ENCODE measurements at places on chromosomes 2 and 18. TPM values are rescaled to one million over a fixed set of nuclear protein-coding genes. Genes with fewer than 3 reads are reported as not detected.

DNA sequence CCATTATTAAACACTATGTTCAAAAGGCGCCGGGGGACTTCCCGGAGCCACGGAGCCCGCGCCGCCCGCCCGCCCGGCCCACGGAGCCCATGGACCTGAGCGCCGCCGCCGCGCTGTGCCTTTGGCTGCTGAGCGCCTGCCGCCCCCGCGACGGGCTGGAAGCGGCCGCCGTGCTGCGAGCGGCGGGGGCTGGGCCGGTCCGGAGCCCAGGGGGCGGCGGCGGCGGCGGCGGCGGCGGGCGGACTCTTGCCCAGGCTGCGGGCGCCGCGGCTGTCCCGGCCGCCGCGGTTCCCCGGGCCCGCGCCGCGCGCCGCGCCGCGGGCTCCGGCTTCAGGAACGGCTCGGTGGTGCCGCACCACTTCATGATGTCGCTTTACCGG is 197 bp downstream of the GDF7 start:
- H3K27me3 ChIP-seq, result peaks cover 32% of the 10 kb centered on the region
- H3K27ac ChIP-seq, result no peak overlapping the region
- H3K4me3 ChIP-seq, result no peak overlapping the region
- DNase-seq, result no peak
- H3K36me3 ChIP-seq, result peaks cover 11% of the 10 kb centered on the region
- H3K4me1 ChIP-seq, result no peaks in the 10 kb centered on the region

- H3K36me3 ChIP-seq, result peaks cover 20% of the 10 kb centered on the region
- H3K27ac ChIP-seq, result no peak overlapping the region
- no peak overlapping the region for H3K4me3 ChIP-seq
These were observed 174.2 kb downstream of the PRPF40A start for GRCh38 chr2:152542995-152543481.

GKN2 gene
- total RNA-seq, result not detected

GRCh38 chr2:233468741-233469110 is 97.9 kb downstream of the USP40 start:
- H3K27me3 ChIP-seq, result no peaks in the 10 kb centered on the region
- DNase-seq, result no peak
- H3K4me3 ChIP-seq, result no peak overlapping the region
- peak overlapping the region; percentile 73 for H3K27ac ChIP-seq
- no peaks in the 10 kb centered on the region for H3K4me1 ChIP-seq
- H3K36me3 ChIP-seq, result peaks cover 30% of the 10 kb centered on the region

- H3K4me1 ChIP-seq, result peaks cover 18% of the 10 kb centered on the region
- DNase-seq, result no peak
- no peaks in the 10 kb centered on the region for H3K27me3 ChIP-seq
- no peaks in the 10 kb centered on the region for H3K36me3 ChIP-seq
These were observed 175.5 kb downstream of the CAMKMT start for GRCh38 chr2:44537264-44537663.

DNA sequence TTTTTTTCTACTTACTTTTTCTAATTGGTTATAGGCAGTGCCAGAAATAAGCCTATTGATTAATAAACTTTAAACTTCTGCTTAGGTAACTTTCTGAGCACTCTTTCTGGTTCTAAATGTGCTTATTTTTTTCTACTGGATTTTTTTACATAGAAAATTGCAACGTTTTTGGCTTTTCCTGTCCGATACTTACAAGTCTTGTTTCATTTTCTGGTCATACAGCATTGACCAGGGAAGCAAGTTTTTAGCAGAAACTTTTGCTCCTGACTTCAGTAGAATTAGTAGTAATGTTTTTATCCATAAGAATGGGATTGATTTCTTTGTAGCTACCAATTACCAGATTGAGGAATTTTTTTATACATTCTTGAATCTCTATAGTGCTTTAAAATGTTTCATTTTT is 36.9 kb downstream of the NCKAP5 start:
- H3K27me3 ChIP-seq, result no peaks in the 10 kb centered on the region
- peaks cover 10% of the 10 kb centered on the region for H3K4me1 ChIP-seq
- no peak overlapping the region for H3K27ac ChIP-seq
- no peak for DNase-seq
- no peaks in the 10 kb centered on the region for H3K36me3 ChIP-seq
- no peak overlapping the region for H3K4me3 ChIP-seq

DAPL1 gene
- not detected for total RNA-seq

C2orf74 gene
- 29.7 TPM for total RNA-seq

KLF7 gene
- 40.1 TPM for total RNA-seq

KIAA1328 gene
- total RNA-seq, result 4.1 TPM

GRCh38 chr2:216498379-216499352 is at the start of gene RPL37A:
Gene RPL37A (plus strand): TSS chr2:216498844. CDS start chr2:216498875, 31 bp downstream.
- DNase-seq, result peak; percentile 97
- peaks cover 28% of the 10 kb centered on the region for H3K4me1 ChIP-seq
- no peaks in the 10 kb centered on the region for H3K27me3 ChIP-seq
- peak within 1 kb of the TSS; percentile 99 for H3K27ac ChIP-seq
- peak within 1 kb of the TSS; percentile 97 for H3K4me3 ChIP-seq

DNA sequence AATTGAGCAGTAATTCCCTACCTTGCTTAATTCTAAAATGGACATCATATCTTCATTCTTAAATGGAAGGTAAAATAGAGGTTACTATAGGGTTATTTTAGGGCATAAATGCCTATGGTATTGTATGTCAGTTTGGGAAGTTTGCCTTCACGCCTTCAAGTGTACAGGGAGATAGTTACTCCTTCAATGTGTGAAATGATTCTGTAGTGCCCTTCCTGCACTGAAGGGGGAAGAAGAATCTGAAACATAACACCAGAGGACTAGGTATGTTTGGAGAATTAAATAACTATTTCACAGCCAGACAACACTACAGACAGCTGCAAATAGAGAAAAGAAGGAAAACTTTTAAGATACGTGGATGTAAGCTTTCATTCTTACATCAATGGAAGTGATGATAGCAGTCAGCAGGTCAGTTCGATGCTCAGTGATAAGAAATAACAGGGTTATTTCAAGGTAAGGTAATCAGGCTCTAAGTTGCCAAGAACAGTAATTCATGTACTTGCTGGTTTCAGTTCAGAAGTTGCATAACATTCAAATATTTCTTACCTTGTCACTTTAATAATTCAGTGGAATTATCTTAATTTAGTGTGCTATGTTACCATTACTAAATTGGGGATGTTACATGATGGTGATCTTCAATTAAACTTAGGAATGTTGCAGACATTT is 4.0 kb downstream of the PKP4 start:
- peak overlapping the region; percentile 50 for H3K4me3 ChIP-seq
- peaks cover 7% of the 10 kb centered on the region for H3K36me3 ChIP-seq
- no peaks in the 10 kb centered on the region for H3K27me3 ChIP-seq
- peak; percentile 42 for DNase-seq

AFF3 gene
- 1.0 TPM for total RNA-seq

DNA sequence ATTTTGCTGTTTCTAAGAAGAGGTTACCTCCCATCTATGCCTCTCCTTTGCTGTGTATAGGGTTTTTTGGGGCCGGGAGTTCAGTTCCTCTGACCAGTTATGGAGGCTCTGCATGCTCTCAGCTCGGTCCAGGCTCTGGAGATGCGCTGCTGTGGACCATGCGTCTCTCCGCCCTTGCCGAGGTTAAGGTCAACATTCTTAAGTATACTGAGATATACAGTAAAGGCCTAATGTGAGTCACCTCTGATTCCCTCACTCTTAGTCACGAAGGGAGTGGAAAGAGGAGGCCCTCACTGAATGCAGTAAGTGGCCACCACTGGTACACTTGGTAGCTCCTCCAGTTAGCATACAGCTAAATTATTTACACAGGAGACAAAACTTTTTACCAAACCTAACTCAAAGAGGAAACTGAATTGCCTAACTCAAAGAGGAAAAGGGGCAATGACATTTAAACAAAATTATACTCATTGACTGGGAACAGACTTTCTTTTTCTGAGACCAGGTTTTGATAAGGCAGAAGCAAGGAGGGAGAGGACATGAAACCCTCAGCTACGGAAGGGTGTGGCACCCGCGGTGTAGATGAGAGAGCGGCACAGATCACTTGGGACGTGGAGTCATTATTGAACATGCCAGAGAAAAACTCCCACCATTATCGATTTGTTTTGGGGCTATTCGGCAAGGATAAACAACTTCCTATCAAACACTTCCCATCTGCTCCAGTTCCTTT is 98.7 kb downstream of the COPS8 start:
- H3K27me3 ChIP-seq, result no peaks in the 10 kb centered on the region
- H3K36me3 ChIP-seq, result no peaks in the 10 kb centered on the region
- H3K4me1 ChIP-seq, result peaks cover 21% of the 10 kb centered on the region

CGREF1 gene
- 10.9 TPM for total RNA-seq

ZSWIM2 gene
- total RNA-seq, result not detected

GRCh38 chr18:77102259-77103040 is 30.1 kb downstream of the MBP start:
- no peaks in the 10 kb centered on the region for H3K27me3 ChIP-seq
- H3K27ac ChIP-seq, result peak overlapping the region; percentile 89
- H3K4me1 ChIP-seq, result peaks cover 20% of the 10 kb centered on the region
- H3K4me3 ChIP-seq, result peak overlapping the region; percentile 60

DNA sequence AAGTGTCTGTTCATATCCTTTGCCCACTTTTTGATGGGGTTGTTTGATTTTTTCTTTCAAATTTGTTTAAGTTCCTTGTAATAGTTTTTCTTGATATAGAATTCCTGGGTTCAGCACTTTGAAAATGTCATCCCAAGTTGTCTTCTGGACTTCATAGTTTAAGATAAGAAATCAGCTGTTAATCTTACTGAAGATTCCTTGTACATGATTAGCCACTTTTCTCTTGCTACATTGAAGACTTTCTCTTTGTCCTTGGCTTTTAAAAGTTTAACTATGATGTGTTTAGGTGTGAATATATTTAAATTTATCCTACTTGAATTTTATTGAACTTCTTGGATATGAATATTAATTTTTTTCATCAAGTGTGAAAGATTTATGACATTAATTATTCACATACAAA is 387.2 kb upstream of the CWC22 start:
- no peak overlapping the region for H3K27ac ChIP-seq
- DNase-seq, result no peak
- no peaks in the 10 kb centered on the region for H3K4me1 ChIP-seq

C1QL2 gene
- not detected for total RNA-seq

DNA sequence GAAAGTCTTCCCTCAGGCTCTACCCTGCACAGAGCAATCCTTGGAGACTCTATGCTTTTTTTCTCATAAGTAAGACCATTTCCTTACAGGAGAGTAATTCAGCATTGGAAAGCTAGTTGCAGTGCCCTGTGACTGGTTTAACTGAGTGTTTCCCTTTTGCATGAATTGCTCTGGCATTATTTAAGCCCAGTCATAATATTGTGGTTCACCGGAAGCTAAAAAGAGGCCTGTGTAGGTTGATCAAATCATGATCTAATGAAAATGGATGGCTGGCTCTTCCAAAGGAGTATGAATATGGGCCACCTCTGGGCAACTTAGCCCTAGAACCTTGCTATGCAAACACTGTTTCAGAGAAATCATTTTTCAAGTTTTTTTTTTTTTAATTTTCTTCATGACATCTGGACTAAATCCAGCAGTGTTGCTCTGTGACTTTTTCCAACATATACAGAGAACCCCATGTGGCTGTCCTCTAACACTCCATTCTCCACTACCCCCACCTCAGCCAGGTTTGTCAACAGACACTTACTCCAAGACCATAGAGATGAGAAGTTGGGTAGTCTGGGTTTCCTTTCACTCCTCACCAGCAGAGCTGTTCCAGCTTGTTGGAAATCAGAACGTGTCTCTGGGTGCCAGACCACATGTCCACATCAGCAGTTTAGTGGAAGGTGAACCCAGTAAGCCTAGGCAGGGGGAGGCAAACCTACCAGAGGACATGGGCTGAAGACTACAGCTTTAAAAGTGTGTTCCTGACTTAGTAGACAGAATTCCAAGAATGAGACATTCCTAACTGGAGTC is 175.2 kb upstream of the SLC14A2 start:
- no peak overlapping the region for H3K4me3 ChIP-seq
- no peak for DNase-seq
- H3K27me3 ChIP-seq, result no peaks in the 10 kb centered on the region
- H3K36me3 ChIP-seq, result no peaks in the 10 kb centered on the region
- H3K4me1 ChIP-seq, result peaks cover 17% of the 10 kb centered on the region

DNA sequence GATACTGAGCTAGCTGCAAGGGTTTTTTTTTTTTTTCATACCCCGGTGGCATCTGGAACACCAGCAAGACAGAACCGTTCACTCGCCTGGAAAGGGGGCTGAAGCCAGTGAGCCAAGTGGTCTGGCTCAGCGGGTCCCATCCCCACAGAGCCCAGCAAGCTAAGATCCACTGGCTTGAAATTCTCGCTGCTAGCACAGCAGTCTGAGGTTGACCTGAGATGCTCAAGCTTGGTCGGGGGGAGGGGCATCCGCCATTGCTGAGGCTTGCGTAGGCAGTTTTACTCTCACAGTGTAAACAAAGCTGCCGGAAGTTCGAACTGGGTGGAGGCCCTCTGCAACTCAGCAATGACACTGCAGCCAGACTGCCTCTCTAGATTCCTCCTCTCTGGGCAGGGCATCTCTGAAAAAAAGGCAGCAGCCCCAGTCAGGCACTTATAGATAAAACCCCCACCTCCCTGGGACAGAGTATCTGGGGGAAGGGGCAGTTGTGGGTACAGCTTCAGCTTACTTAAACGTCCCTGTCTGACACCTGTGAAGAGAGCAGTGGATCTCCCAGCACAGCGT is 5.1 kb upstream of the MIB1 start:
- DNase-seq, result no peak
- H3K36me3 ChIP-seq, result no peaks in the 10 kb centered on the region
- peaks cover 6% of the 10 kb centered on the region for H3K4me1 ChIP-seq
- H3K27ac ChIP-seq, result no peak overlapping the region
- no peak overlapping the region for H3K4me3 ChIP-seq

DNA sequence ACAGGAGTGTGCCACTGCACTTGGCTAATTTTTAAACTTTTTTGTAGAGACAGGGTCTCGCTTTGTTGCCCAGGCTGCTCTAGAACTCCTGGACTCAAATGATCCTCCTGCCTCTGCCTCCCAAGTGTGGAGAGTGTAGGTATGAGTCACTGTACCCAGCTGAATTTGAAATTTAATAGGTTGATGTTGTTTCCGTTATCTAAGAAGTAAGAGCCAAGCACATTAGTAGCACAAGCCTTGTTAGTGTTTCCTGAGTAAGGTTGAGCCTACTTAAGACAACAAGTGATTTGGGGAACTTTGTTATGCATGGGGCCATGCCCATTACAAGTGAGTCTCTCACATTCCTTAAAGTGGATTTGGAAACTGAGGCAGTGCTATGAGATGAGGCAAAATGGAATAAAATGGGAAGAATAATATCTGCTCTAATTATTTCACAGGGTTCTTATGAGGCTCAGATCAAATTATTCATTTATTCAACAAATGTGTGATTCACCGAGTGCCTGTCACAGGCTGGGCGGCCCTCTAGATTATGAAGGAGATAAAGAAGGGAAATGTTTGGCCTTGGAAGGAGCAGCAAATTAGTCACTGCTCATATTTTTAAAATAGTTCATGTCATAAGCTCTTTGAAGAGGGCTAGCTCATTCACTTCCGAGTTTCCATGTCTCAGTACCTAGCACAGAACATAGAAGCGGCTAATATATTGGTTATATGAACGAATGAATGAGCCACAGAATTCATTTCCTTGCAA is 217.2 kb downstream of the LDLRAD4 start:
- no peaks in the 10 kb centered on the region for H3K4me1 ChIP-seq
- H3K27ac ChIP-seq, result no peak overlapping the region
- no peaks in the 10 kb centered on the region for H3K36me3 ChIP-seq
- H3K27me3 ChIP-seq, result no peaks in the 10 kb centered on the region
